ENCODE measurements at places on chromosomes 5 and 9.

DNA sequence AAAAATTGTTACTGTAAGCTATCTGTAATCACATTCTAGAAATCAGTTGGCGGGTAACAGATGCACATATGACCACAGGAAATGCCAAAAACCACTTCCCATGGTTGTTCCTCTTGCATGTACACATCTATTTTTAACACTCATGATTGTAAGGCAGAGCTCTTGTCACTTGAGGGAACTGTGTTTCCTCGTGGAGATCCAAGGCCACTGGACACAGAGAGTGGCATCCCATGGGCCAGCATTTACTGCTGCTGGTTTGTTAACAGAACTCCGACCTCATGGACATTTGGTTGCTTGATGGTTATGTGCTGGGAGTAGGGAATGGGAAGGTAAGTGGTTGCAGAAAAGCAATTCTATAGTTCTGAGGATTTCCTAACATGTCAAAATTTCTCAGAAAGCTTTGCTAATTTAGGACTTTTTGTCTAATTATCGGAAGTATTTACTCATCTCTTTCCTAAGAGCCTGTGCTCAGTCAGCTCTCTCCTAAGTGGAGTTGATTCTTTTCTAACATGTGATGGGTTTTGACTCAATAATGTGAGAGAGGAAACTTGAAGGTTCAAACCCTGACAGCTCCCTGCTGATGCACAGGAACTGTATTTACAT is 202.0 kb upstream of the NR3C1 start:
- DNase-seq = no peak

DNA sequence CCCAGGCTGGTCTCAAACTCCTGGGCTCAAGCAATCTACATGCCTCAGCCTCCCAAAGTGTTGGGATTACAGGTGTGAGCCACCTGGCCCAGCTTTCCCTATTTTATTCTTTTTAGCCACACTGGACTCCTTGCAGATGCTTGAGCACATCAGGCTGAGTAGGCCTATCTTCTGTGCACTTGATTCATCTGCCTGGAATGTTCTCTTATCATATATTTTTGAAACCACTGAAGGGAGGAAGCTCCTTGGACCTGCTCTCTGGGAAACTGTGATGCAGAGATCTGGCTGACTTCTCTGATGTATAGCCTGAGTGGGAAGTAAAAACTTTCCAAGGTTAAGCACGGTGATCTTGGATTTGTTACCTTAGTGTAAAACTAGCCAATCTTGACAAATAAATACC is 6.5 kb upstream of the MAT2B start:
- no peak for DNase-seq

- no peak for DNase-seq
Observed at GRCh38 chr5:12636209-12636608, 732.0 kb upstream of the CTNND2 start.

- DNase-seq = no peak
Observed at GRCh38 chr5:135979510-135979909, 24.7 kb upstream of the LECT2 start.

DNA sequence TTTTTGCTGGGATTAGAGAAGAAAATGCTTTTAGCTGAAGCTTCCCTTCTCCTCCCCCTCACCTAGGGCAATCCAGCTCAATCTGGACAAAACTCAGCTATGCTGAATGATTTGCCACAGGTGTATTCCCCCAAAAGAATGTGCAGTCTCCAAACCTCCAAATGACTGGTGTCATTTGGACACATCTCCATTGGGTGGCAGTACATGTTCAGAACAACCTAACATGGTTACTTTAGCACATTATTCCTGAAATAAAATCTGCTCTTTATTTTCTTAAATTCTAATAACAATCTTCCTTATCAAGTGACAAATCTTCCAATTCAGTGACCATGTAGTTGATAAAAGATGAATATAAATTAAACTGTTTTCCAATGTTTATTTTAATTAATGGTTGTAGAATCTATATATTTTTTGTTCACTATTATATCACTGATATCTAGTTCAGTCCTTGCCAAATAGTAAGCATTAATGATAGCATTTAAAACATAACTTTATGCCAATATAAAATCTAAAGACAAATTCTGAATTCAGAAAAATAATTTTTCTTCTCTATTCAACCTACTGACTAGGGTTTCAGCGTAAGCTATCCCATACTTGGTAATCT is 61.3 kb upstream of the MOCS2 start:
- DNase-seq = no peak

- no peak for DNase-seq
Observed at GRCh38 chr5:54936201-54936600, 49.2 kb downstream of the ESM1 start.

- no peak for DNase-seq
Observed at GRCh38 chr5:102809033-102809432, 53.9 kb downstream of the PAM start.

DNA sequence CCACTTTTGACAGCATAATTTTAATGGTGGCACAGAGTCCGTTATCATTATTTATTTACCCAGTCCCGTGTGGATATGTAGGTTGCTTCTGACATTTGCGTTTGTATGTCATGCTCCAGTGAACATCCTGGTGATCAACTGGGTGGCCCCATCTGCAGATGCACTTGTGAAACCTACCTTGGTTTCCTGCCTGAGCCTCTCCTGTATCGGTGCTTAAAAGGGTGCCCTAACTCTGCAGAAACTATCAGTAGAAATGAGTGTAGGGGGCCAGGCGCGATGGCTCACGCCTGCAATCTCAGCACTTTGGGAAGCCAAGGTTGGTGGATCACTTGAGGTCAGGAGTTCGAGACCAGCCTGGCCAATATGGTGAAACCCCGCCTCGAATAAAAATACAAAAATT is 92.1 kb upstream of the IER5L start:
- DNase-seq = no peak

Measured in COLO829 (cell line).